ENCODE measurements at places on chromosomes 6 and 20.

GRCh38 chr6:24313251-24314141, 44.4 kb downstream of the DCDC2 start:
- no peak for DNase-seq

DNA sequence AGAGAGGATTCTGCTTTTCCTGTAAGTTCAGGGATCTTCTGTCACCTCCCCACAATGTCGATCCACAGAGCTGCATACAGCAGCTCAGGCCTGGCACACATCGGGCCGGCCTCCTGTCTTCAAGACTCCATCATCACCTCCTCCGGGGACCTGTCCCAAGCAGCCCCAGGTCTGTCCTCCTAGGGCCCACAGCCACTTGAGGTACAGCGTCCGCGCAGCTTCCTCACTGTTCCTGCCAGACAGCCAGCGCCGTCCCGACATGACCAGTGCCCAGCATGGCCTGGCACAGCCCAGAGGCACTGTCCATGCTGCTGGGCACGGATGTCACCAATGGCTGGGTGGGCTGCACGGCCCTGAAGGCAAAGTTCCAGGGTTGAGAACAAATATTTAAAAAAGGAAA, 101.6 kb downstream of the DLL1 start:
- DNase-seq = no peak

DNA sequence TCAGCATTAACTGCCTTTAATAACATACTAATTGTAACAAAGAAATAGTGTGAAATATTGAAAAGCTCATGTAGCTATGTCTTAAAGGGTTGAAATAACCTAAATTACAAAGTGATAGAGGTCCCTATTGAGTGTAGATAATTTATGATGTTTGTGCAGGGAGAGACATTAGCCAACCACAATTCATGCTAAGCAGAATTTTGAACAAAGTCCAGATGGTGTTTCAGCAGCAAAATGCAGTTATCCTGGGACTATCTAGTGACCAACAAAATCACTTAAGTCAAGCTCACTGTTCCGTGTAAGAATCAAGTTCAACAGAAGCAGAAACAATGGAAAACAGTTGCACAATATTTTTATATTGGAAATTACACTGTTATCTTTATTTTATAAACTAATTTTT, 218.5 kb downstream of the SIM1 start:
- DNase-seq = no peak

GRCh38 chr20:46148313-46149208, 30.4 kb downstream of the CD40 start:
- DNase-seq = no peak

GRCh38 chr6:148867862-148868261, 121.0 kb downstream of the UST start:
- no peak for DNase-seq

Data from stimulated activated CD8-positive, alpha-beta memory T cell treated with anti-CD3 and anti-CD28 coated beads, Interleukin-4, amount 100 ng/mL, for 1 hour (primary cell).